Activated naive CD8-positive, alpha-beta T cell treated with anti-CD3 and anti-CD28 coated beads for 36 hours (primary cell): ENCODE measurements at places on chromosomes 6 and 20. TPM values are rescaled to one million over a fixed set of nuclear protein-coding genes. Genes with fewer than 3 reads are reported as not detected.
A peak's percentile ranks its signal among the peaks of the same experiment; 100 is the strongest.

GRCh38 chr6:154740658-154741057 is 7.4 kb downstream of the SCAF8 start:
- DNase-seq, result no peak

DNA sequence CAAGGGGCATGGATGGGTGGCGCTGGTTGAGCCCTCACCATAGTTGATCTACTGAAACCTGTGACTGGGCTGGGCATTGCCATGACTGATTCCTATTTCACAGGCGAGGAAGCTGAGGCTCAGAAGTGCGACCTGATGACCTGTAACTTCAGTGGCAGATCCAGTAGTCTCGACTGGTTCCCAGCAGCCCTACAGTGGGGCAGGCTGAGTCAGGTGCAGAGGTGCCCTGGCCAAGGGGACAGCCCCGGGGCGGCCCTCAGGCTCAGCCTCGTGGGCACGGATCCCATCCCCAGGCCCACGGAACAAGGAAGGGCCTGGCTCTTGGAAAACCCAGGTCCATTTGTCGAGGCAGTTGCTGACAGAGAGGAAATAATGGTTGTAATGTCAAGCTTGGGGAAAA is 283.0 kb downstream of the CDH4 start:
- DNase-seq, result no peak

DNA sequence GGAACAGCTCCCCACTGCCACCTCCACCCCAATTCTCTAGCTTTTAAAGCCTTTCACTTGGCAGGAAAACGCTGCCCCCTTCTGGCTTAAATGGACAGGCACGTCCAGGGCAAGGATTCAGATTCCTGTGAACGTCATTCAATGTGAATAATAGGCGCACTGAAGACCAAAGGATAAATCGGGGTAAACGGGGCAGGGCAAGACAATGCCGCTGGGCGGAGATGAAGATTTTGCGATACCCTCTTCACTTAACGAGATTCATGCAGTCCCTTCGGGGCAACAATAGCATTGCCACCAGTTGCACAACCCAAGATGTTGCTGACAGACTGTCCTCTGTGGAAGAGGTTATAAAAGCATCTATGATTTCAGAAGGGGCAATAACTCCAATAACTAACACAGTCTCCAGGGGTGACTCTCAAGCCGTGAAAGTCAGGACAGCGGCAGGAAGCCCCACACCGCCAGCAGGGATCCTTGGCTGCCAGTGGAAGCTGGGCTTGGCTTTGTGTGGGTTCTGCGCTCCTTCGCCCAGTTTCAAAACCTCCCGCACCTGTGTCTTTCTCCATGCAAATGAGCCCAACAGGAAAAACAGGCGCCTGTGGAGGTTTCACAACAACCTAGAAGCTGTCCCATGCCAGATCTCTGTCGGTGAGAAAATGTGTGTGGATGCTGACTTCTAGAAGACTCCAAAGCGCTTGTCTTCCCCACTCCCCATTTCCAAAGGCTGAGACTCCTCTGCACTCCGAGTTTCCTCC is 291.8 kb downstream of the BMP7 start:
- peak; percentile 13 for DNase-seq

DNA sequence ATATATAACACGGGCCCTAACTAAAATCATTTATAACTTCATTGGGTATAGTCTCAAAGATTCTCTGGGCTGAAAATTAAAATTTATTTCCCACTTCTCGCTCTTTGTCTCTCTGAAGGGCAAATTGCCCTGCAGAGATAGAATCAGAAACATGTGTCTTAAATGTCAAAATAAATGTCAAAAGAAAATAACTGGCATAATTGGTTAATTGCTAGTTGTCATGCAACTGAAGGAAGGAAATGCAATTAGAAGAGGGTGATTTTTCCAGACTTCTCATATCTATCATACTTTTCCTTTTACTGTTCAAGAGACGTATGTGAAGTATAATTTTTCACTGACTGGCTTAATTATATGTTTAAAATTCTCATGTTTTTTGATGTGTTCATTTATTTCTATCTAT is 80.3 kb upstream of the HMGCLL1 start:
- DNase-seq, result no peak

- DNase-seq, result no peak
Observed at GRCh38 chr6:152173321-152173720, 365.8 kb downstream of the ESR1 start.

DNA sequence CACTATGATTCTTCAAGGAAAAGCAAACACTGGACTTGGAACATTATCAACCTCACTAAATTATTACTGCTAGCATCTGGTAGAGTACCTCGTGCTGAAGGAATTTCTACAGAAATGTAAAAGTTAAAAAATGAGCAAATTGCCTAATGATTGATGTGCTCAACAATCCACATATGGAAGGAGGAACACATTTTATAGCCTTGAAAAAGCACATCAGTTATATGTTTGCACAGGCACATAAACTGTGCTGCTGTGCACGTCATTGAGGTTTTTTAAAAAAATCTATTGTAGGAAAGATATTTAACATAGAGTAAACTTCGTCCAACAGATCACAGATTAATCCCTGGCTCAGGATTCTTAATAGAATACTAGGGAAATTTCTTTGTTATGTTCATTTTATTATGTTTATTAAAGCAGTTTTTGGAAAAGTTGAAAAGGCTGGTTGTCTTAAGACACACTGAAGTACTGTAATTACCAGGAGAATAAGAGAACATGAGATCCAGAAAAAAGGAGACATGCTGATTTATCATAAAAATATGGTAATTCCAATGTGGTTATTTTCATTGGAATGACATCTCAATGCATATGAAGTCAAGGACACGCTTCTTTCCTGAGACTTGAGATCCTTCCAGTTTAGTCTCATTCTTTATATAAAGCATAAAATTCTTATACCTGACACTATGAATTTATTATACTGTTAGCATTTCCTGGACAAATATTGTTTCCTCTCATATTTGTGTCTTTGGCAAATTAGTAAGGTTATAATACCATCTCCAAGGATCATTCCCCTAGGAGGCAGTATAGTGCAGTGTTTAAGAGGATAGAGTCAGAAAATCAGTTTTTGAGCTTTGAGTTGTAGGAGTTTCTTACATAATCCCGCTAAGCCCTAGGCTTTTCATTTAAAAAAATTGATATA is 511.1 kb downstream of the TENT5A start:
- DNase-seq, result no peak

GRCh38 chr6:133632206-133632605 is 256.7 kb upstream of the TCF21 start:
- no peak for DNase-seq

- DNase-seq, result no peak
Observed at GRCh38 chr6:31513456-31514165, 15.2 kb upstream of the MCCD1 start.

- no peak for DNase-seq
Observed at GRCh38 chr20:10519361-10520046, 84.4 kb downstream of the SLX4IP start.

- no peak for DNase-seq
Observed at GRCh38 chr20:38812709-38813573, 7.4 kb downstream of the PPP1R16B start.

DNA sequence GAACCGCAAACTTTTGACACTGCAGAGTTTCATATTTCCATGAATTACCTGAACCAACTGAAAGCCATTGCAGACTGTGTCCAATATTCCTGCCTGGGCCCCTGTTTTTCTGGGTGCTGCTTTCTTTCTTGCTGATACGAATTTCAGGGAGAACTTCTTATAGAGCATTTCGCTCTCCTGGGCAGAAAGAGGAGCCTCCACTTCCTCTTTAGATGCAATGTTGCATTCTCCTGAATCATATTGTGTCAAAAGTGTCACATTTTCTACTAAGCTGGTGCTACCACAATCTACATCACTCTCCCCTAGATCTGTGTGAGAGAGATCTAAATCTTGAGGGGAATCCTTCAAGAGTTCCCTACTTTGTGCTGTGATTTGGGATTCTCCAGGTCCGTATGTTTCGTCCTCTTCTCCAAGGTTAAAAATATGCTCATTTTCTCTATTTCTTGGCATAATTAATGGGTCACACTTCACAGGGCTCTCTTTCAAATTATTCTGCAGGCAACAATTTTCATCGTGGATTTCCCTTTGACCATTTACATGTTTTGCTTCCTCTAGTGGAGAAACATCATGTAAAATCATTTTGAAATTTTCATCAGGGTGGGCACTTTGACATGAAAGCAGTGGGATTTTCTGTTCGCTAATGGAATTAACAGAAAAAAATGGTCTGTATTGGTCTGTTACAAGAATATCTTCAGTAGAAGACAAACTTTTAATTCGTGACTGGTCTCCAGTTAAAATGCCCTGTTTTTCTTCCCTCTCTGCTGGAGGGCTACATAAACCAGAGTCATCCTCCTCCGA is 102.3 kb downstream of the DST start:
- no peak for DNase-seq

BCAS1 gene
- total RNA-seq, result 0.06 TPM

C6orf141 gene
- 0.28 TPM for total RNA-seq

BPI gene
- not detected for total RNA-seq

IMPG1 gene
- not detected for total RNA-seq

STMN3 gene
- 10.2 TPM for total RNA-seq

SLC22A7 gene
- total RNA-seq, result not detected
